ENCODE measurements at places on chromosomes 11 and 22. TPM values are rescaled to one million over a fixed set of nuclear protein-coding genes. Genes with fewer than 3 reads are reported as not detected.
A peak's percentile ranks its signal among the peaks of the same experiment; 100 is the strongest.

The SLC5A12 gene
- total RNA-seq = not detected

- H3K27me3 ChIP-seq = no peaks in the 10 kb centered on the region
- H3K27ac ChIP-seq = no peak overlapping the region
- DNase-seq = peak; percentile 34
These were observed 5.5 kb downstream of the TCIRG1 start for GRCh38 chr11:68044145-68044813.

DNA sequence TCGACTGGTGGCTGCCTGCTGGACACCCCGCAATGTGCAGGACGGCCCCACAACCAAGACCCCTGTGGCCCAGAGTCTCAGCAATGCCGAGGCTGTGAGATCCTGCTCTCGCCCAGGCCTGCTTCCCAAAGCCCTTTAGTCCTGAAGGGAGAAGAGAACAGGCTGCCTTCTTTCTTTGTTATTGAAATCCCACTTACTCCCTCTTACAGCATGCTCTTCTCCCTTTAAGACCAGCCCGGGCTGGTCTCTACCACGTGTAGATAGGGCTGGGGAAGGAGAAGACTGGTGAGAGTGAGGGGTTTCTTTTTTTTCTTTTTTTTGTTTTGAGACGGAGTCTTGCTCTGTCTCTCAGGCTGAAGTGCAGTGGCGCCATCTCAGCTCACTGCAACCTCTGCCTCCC is 21.3 kb downstream of the TMEM45B start:
- no peaks in the 10 kb centered on the region for H3K27me3 ChIP-seq
- no peaks in the 10 kb centered on the region for H3K36me3 ChIP-seq
- no peak overlapping the region for H3K27ac ChIP-seq
- H3K4me1 ChIP-seq = no peaks in the 10 kb centered on the region
- DNase-seq = no peak
- no peak overlapping the region for H3K4me3 ChIP-seq

The CHEK1 gene
- 3.5 TPM for total RNA-seq

DNA sequence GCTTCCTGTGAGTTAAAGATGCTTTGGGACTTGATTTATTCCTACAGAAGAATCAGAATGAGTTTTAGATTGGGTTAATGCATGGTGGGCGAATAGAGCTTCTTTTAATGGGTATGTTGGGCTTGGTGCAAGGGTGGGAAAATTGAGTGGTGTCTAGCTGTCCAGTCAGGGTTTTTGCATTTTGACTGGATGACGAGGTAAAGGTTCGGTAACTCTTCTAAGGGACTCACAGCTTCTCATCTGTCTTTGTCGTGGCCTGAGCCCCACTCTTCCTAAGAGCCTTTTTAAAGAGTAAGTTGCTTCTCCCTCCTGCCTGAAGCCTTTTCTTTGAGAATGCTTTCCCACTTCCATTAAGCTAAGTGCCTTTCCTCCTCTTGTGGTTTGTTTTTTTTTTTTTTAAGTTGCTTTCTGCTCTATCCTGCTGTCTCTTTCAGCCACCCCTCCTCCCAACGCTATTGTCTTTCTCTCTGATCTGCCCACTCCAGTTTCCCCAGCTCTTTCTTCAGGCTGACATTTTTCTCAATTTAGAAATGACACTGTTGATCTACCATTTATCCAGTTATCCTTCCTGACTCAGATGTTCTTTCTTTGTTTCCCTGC is 1.1 kb downstream of the DPF2 start:
- no peak for DNase-seq
- peaks cover 17% of the 10 kb centered on the region for H3K4me1 ChIP-seq
- H3K36me3 ChIP-seq = peaks cover 20% of the 10 kb centered on the region
- H3K27ac ChIP-seq = peak overlapping the region; percentile 87
- peak overlapping the region; percentile 98 for H3K4me3 ChIP-seq

DNA sequence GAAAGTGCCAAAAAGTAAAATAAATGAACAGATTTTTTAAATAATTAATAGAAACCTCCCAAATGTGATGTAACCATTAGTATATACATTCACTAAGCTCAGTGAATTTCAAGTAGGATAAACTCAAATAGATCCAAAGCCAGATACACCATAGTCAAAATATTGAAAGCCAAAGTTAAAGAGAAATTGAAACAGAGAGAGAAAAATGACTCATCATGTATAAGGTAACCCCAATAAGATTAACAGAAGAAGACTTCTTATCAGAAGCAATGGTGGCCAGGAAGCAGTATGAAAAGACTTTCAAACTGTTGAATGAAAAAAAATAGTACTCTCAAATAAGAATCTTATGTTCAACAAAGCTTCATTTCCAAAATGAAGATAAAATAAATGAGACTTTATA is 70.5 kb downstream of the LUZP2 start:
- H3K4me3 ChIP-seq = no peak overlapping the region
- H3K27ac ChIP-seq = no peak overlapping the region
- no peaks in the 10 kb centered on the region for H3K4me1 ChIP-seq
- no peak for DNase-seq
- H3K27me3 ChIP-seq = no peaks in the 10 kb centered on the region

The PHF5A gene
- 31.1 TPM for total RNA-seq

DNA sequence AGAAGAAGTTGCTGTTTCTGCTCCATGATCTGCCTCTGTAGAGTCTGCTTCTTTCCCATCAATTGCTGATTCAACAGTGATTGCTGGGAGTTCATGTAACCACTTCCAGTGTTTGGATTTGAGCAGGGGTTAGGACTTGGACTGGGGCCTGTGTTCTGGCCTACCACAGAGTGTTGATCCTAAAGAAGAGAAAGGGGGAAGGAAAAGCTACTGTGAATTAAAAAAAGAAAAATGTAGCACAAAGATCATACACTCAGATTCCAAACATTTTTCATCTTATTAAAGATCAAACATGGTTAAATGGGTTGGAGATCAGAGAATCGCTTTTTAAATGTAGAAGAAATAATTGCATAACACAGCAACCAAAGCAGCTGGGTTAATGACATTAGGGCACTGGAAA is 67.6 kb upstream of the MTMR2 start:
- no peak overlapping the region for H3K4me3 ChIP-seq
- H3K4me1 ChIP-seq = peaks cover 22% of the 10 kb centered on the region
- peak overlapping the region; percentile 56 for H3K27ac ChIP-seq
- no peaks in the 10 kb centered on the region for H3K27me3 ChIP-seq
- peaks cover 8% of the 10 kb centered on the region for H3K36me3 ChIP-seq
- DNase-seq = no peak

The MOV10L1 gene
- 0.56 TPM for total RNA-seq

DNA sequence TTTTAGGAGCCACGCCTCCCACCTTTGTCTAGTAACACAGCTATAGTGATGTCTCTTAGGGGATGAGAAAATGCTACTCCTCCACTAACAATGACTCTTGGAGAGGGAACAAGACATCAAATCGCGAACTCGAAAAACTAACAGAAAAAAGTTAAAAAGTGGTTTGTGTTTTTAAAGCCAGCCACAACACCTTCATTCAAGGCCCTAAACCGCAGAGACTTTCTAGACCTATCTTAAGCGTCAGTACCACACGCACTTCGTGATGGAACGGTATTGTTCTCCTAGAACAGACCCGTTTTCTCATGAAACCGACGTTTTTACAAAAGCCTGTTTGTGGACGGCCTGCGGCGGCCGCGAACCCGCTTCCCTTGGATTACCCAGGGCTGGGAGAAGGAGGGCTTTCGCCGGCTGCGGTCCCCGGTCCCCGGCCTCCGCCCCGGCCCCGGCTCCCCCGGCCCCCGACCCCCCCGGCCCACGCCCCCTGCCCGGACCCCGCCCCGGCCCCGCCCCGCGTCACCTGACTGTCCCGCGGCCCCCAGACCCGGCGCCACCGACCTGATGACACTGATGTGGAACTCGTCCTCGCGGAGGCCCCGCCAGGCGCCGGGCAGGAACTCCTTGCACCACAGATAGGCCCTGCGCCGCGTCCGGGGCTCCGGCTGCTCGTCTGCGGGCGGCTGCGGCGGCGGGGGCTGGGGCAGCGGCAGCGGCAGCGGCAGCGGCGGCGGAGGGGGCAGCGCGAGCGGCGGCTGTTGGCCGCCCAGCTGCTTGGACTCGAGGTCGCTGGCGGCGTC is 718 bp downstream of the CHKA start:
- no peaks in the 10 kb centered on the region for H3K27me3 ChIP-seq
- peak; percentile 82 for DNase-seq
- H3K27ac ChIP-seq = peak overlapping the region; percentile 99

- H3K4me1 ChIP-seq = peaks cover 18% of the 10 kb centered on the region
- DNase-seq = no peak
- no peak overlapping the region for H3K27ac ChIP-seq
- no peak overlapping the region for H3K4me3 ChIP-seq
These were observed 42.0 kb upstream of the FIBIN start for GRCh38 chr11:26951809-26952515.

The TMEM109 gene
- 142 TPM for total RNA-seq

The IGLL5 gene
- 11.1 TPM for total RNA-seq

DNA sequence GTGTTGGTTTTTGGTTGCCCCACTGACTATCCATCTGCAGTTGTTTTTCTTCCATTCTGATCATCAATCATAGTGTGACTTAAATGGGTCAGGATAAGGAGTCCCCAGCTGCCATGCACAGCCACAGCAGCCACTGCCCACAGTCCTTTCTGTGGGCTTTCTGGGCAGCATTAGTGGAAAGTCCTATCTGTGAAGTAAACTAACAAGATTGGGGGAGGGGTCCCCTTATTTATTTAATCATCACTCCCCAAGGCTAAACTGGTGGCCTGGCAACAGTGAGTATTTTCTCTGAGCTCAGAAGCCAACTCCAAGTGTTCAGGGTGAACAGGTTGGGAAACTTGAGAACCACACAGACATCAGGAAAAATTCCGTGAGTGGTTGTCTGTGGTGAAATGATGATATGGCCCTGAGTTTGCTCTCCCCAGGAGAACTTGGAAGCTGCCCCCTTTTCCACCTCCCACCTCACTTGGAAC is 145.0 kb downstream of the CCDC34 start:
- peaks cover 6% of the 10 kb centered on the region for H3K27me3 ChIP-seq
- H3K4me3 ChIP-seq = no peak overlapping the region
- no peak for DNase-seq
- peaks cover 54% of the 10 kb centered on the region for H3K4me1 ChIP-seq
- H3K27ac ChIP-seq = no peak overlapping the region
- no peaks in the 10 kb centered on the region for H3K36me3 ChIP-seq

GRCh38 chr11:132588366-132588765 is 943.9 kb downstream of the OPCML start:
- H3K27me3 ChIP-seq = no peaks in the 10 kb centered on the region
- no peak for DNase-seq
- H3K4me1 ChIP-seq = peaks cover 3% of the 10 kb centered on the region

DNA sequence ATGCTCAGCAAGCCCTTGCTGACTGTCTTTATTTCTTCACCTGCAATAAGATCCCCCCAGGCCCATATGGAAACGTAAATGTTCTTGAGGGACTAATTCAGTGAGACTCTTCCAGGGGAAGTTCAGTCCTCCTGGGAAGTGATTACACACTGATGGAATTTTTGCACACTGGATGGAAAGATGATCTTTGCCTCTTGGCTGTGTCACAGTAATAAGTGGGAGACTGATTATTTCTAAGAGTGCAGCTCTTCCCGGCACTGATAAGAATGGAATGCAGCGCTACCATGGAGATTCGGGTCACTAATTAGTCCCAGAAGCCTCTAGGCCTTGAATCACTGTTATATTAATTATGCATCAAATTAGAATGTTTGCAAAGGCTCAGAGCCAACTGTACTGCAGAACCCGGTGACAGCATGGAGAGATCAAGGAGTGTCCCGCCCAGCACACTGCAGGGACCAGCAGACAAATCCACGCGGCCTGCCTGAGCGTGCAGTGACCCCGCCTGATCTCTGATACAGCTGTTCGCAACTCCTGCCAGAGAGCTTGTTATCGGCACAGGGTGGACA is 178.3 kb downstream of the SNX19 start:
- H3K27me3 ChIP-seq = no peaks in the 10 kb centered on the region
- no peak overlapping the region for H3K4me3 ChIP-seq
- H3K36me3 ChIP-seq = no peaks in the 10 kb centered on the region
- H3K4me1 ChIP-seq = peaks cover 12% of the 10 kb centered on the region
- DNase-seq = no peak

GRCh38 chr11:69245491-69246345 is 48.2 kb upstream of the MYEOV start:
- no peaks in the 10 kb centered on the region for H3K36me3 ChIP-seq
- no peak for DNase-seq
- H3K4me3 ChIP-seq = no peak overlapping the region

GRCh38 chr11:120122924-120123683 is 14.8 kb downstream of the TRIM29 start:
- H3K36me3 ChIP-seq = no peaks in the 10 kb centered on the region
- H3K4me3 ChIP-seq = no peak overlapping the region
- no peak for DNase-seq
- H3K27ac ChIP-seq = peak overlapping the region; percentile 49
- H3K4me1 ChIP-seq = no peaks in the 10 kb centered on the region

DNA sequence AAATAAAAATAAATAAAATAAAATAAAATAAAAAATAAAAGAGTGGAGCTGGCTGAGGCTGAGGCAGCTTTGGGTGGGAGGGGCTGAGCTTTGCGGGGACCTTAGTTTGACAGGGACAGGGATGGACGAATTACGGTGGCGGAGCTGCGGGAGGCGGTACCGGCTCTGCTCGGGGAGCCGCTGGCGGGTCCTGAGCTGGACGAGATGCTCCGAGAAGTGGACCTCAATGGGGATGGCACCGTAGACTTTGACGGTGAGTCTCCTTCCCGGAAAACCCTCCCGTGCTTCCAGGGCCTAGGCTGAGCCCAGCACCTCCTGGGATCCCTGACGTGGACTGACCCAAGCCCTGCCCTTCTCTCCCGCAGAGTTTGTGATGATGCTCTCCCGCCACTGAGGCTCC is 3.1 kb downstream of the CABP4 start:
- H3K27ac ChIP-seq = no peak overlapping the region
- DNase-seq = no peak
- H3K36me3 ChIP-seq = no peaks in the 10 kb centered on the region
- no peaks in the 10 kb centered on the region for H3K4me1 ChIP-seq
- H3K4me3 ChIP-seq = no peak overlapping the region
- H3K27me3 ChIP-seq = no peaks in the 10 kb centered on the region

DNA sequence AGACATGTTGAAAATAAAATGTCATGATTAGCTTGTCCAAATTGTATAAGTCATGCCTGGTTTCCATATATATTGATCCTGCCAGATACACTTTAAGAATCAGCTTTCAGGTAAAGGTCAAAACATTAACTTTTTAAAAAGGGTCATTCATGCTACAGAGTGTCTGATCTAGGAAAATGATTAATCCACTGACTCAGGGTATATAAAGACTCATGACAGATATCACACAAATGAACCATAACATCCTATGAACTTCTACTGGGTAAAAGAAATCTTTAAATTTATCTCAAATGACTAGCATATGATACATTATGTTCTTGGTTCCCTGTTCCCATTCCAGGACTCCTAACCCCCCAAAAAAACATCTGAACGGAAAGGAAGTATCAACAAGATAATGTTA is 11.7 kb downstream of the MRTFA start:
- DNase-seq = no peak
- no peak overlapping the region for H3K4me3 ChIP-seq
- H3K4me1 ChIP-seq = peaks cover 23% of the 10 kb centered on the region

DNA sequence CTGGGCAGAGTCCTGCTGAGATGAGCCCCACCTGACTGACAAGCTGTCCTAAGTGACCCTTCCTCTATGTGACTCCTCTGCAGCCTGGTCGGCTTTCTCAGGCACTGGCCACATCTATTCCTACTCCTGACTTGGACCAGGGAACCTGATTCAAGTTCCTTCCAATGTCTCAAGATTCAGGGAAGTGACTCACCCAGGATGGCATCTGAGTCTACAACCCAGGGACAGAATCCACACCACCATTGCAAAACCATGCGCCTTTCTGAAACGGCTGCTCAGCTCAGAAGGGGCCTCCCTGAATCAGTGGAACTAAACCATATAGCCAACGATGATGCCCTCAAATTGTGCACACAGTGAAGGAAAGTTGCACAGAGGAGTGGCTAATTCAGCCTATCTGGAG is 63.9 kb upstream of the CSNK2A3 start:
- peaks cover 24% of the 10 kb centered on the region for H3K4me1 ChIP-seq
- no peaks in the 10 kb centered on the region for H3K36me3 ChIP-seq
- no peaks in the 10 kb centered on the region for H3K27me3 ChIP-seq
- H3K4me3 ChIP-seq = no peak overlapping the region
- no peak overlapping the region for H3K27ac ChIP-seq
